ENCODE measurements at places on chromosomes 4 and X.

GRCh38 chrX:51896626-51897025 lies 3.2 kb downstream of the MAGED1 start:
- ATAC-seq: no peak

GRCh38 chr4:88737307-88737941 lies 39.8 kb upstream of the NAP1L5 start:
- peak; percentile 58 for ATAC-seq

DNA sequence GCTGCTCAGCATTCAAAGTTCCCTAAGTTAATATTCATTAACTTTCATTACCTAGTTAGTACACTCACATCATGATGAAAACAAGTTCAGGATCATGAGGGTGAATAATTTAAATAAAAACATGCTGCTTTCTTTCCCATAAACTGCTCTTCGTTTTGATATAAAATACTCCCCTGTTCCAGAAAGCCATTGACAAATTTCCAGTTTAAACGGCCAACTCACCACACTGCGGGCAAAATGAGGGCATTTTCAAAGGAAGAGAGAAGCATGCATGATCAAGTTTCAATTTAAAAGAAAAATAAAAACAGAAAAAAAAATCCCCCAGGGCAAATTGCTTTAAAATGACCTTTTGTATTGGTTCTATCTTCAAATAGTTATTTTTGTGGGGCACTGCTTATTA lies 69.6 kb downstream of the EPHA5 start:
- ATAC-seq: no peak

DNA sequence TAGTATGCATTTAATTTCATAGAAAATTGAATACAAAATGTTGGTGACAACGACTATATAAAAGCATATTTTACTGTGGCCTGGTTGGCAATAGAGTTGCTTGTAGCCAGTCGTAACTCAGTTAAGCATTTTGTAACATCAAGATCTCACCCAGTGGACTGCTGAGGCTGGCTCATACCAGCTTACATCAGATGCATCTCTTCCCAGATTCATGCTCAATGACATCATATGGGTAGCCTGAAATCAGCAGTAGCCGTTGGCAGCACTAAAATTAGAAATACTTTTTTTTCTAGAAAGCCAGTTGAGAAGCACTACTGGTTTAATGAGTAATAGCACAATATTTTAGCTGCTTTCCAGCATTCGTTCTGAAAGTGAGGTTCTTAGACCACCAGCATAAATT lies 341.2 kb downstream of the TECRL start:
- ATAC-seq: no peak

- no peak for ATAC-seq
Observed at GRCh38 chrX:40008791-40009461, 88.8 kb downstream of the BCOR start.

- ATAC-seq: no peak
Observed at GRCh38 chr4:139227729-139228404, 50.8 kb upstream of the ELF2 start.

GRCh38 chrX:40105835-40106675 lies 8.3 kb upstream of the BCOR start:
- peak; percentile 31 for ATAC-seq

GRCh38 chrX:106168107-106168506 lies at the start of gene PWWP3B:
Gene PWWP3B, plus strand, starts transcription at chrX:106168305. Its CDS starts 37,128 bp downstream, at chrX:106205433.
- no peak for ATAC-seq

GRCh38 chrX:68824565-68825125 lies 4.2 kb upstream of the EFNB1 start:
- ATAC-seq: no peak

DNA sequence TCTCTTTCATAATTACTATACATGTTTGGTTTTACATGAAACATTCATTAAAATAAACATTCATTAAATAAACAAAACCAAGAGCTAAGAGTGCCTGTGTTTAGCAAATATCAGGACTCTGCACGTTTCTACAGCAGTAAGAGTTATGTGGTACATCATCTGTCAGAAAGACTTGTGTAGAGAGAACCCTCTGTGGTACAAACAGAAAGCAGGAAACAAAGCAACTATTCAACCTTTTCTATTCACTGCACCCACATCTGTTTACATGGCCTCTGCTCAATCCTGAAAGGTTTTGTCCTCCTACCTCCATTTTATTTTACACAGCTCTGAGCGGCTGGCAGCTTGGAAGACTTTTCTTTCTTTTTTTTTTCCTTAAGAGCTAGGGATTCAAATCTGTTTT lies 90.7 kb upstream of the PCDH18 start:
- ATAC-seq: no peak

- no peak for ATAC-seq
Observed at GRCh38 chr4:150224896-150225591, 146.8 kb downstream of the DCLK2 start.

DNA sequence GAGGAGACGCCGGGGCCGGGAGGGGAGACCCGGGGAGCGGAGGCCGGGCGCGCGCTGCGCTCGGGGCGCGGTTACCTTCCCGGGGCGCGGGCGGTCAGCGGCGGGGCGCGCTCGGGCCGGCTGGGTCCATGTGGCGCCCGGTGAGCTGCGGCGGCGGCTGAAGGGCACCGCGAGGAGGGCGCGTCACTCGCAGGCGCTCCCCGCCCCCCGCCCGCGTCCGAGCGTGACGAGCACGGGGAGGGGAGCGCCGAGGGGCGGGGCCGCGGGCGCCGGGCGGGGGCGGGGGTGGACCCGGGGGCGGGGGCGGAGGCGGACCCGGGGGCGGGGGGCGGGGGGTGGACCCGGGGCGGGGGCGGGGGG lies at the start of gene CPLX1:
TSS of gene CPLX1 (minus strand) at position 159 of the 360 bp plus-strand sequence. CDS start 1,607 bp downstream, outside the sequence.
- ATAC-seq: no peak

GRCh38 chrX:41391606-41392005 lies 55.5 kb upstream of the NYX start:
- no peak for ATAC-seq

GRCh38 chr4:23320931-23321587 lies 568.8 kb downstream of the PPARGC1A start:
- ATAC-seq: no peak

DNA sequence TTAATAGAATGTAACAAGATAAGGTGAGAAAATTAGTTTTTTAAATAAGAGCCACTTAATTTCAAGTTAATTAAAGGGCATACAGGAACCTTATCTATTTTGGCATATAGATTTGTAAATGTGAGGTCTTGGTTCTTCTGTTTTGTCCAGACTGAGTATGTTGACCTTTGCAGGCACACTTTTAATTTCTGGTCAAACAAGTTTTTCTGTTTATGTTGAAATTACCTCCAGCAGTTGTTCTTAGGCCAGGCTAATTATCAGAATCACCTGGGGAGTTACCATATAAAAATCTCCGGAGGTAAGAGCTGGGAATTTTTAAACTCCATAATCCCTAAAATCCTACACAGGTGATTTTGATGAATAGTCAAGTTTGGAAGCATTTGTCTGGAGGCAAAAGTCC lies 227.4 kb upstream of the ANKRD50 start:
- no peak for ATAC-seq

DNA sequence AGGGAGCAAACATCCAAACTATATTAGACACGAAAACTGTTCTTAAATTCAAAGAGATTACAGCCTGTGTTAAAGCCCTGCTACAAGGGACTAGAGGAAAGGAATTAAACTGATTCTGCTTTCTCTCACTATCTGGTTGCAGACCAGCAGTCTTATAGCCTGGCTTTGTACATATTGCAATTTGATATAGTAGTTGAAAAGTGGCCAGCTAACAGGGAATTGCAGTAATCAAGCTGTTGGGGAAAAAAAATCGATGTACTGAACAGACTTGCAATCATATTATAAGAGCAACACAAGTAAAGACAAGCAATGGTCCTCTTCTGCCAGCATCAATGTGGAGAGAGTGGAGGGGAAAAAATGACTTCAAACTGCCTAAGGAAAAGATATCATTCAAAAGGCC lies 364.4 kb upstream of the EPHA5 start:
- ATAC-seq: no peak

GRCh38 chrX:70030301-70030767 lies 19.4 kb downstream of the AWAT2 start:
- ATAC-seq: peak; percentile 47
